ENCODE measurements at places on chromosomes 6 and 20.

DNA sequence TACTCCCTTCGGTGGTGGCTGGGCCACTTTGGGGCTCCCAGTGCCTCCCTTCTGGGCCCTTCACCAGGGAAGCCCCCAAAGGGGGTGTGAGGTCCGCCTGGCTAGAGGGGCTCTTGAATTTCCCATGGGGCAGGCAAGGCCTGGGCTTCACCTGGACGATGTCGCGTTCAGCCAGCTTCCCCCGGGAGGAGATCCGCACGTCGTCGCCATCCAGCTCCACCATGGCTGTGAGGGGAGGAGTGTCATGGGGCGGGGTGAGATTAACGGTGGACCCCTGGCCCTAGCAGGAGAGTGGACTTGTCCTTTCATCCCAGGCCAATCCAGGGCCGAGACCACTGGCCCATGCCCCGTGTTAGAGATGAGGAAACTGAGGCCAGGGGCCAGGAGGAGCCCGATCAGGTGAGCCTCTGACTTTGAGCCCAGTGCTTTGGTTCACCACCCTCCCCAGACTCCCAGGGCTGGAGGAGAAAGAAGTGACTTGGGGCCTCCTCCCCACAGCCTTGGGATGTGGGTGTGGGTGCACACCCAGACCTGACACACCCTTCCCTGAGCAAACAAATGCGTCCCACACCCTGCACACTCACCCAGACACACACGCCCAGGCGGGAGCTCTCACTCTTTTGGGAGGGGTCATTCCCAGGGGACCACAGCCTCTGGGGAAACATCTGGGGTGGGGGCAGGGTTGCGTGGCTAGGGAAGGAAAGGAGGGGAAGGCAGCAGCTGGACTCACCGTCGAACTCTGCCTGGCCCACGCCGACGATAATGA lies 46.1 kb downstream of the RAB44 start:
- DNase-seq, result no peak

DNA sequence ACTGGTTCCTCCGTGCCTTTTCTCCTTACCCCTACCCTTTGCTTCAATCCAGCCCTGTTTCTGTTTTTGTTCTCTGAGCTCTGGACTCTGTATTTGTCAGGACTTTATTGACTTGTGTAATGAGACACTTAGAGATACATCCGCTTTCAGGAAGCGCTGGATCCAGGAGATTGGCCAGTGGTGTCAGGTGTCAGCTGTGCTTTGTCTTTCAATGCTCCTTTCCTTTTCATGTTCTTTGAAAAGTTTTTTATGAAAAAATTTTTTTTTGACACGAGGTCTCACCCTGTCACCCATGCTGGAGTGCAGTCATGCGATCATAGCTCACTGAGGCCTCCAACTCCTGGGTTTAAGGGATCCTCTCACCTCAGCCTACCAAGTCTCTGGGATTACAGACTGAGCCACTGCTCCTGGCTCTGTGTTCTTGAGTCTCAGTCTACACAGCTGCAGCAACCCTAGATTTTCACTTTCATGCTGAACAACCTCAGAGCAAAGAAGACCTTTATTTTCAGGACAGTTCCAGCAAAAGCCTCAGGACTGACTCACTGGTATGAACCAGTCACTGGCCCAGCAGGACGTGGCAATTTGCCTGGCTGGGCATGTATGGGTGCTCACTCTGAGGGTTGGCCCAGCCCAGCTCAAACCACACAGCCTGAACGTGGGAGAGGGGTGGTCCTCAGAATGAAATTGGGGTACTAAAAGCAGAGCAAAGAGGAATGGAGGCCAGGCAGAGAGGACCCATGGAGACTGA lies 108.5 kb downstream of the DHX35 start:
- DNase-seq, result no peak

GRCh38 chr6:39344821-39345280 lies 22.3 kb upstream of the KCNK16 start:
- DNase-seq, result no peak

DNA sequence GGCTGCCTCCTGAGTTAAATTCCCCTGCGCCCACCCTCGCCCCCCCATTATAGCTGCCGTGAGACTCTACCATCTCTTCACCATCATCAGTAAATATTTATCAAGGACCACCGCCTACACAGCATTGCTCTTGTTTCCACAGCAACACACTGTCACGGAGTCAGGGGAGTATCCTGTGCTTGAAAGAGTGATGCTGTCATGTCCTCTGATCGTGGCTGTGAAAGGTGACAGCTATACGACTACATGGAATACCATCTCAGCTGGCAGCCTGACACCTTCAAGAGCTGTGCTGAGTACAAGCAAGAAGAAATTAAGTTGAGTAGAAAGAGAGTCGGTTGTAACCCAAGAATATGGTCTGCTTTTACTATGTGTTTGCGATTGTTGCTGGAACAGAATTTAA lies 3.4 kb downstream of the PTPRT start:
- DNase-seq, result no peak

- DNase-seq, result no peak
These were observed 349.1 kb upstream of the GJE1 start for GRCh38 chr6:141783585-141783984.

GRCh38 chr6:145483191-145483996 lies 251.9 kb downstream of the EPM2A start:
- DNase-seq, result no peak

- DNase-seq, result no peak
These were observed 1532.7 kb downstream of the HACE1 start for GRCh38 chr6:103326760-103327757.

DNA sequence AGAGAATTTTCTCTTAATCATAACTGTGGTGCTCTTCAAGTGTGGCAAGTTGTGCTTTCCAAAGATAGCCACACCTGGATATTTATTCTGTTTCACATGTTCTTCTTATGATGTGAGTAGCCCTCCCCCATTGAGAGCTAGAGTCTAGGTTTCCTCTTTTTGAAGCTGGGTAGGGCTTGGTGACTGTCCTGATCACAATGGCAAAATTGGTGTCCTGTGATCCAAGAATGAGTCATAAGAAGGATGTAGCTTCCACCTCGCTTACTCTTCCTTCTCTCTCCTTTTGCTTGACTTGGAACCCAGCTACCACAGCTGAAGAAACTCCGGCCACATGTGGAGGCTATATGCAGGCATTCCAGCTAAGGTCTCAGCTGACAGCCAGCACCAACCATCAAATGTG lies 7.4 kb upstream of the IGF2R start:
- no peak for DNase-seq

DNA sequence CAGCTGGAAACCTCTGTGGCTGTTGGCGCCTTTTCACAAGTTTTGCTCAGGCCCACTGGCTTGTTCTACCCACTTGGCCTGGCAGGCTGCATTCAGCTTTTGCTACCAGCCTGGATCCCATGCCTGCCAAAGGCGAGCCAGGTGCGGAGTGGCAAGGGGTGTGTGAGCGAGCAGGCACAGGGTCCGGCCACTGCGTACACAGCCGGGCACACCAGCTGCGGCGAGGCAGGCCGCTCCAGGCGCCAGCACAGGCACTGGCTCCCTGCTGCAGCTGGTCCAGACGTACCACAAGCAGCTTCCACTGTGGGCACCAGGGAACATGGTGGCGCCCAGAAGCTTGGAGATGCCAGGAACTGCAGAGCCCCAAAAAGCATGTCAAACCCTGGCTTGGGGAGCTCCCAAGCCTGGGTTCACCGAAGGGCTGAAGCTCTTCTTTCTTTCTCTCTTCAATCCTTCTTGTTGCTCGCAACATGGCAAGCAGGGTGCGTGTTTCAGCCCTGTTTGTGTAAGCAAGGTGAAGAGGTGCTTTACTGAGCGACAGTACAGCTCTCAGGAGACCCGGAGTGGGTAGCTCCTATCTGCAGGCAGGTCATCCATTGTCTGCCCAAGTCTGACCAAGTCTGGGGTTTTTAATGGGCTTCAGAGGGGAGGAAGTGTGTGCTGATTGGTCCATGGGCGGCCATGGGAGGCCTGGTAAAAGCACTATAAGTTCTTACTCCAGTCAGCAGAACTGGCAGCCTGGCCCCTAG lies 32.6 kb upstream of the GRM4 start:
- no peak for DNase-seq

- DNase-seq, result peak; percentile 31
These were observed 563 bp downstream of the MGME1 start for GRCh38 chr20:17969278-17969883.

GRCh38 chr6:16731478-16732051 lies 29.7 kb downstream of the ATXN1 start:
- peak; percentile 41 for DNase-seq

DNA sequence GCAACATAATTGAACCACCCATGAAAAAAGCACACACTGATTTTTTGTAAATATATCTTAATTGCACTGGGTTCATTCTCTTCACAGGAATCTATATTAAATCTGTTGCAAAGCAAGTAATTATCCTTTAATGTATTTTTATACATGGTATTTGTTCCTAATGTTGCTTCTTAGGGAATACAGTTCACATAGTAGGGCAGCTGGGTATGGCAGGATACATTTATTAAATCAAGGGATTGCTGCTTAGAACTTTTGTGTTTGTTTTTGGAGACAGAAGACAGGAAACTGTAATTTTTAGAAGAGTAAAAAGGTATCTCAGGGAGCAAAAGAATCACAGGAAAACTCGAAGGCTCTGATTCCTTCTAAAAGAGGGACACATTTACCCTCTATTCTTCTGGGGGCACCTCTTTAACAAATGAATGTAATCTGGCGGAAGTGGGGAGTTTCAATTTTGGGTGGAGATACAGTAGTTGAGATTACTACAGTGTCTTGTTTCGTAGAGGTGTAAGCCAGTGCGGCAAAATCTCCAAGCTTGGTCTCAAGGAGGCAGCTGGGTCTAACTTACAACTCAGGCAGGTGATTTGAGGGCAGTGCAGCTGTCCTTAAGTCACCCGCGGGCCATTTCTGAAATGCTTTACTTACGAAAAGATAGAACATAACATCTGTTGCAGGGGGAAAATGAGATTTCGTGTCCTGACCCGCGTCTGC lies 812 bp upstream of the SMIM13 start:
- DNase-seq, result no peak

DNA sequence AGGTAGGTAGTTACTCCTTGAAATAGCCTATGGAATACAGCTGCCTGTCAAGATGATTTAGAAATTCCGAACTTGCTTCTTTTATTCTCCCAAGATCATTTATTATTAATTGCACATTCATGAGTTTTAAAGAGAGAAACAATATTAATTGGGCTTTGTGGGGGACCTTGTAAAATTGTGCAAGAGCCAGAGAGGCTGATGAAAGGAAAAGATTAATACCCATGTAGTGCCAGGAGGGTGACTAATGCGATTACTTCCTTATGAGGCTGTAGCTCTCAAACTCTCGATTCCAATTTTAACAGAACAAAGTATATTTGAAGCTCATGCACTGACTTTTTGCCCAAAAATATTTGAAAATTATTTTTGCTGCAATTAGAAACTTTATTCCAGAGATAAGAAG lies 423.8 kb upstream of the ID4 start:
- DNase-seq, result no peak

- no peak for DNase-seq
These were observed 86.3 kb upstream of the IRAK1BP1 start for GRCh38 chr6:78781001-78781400.

DNA sequence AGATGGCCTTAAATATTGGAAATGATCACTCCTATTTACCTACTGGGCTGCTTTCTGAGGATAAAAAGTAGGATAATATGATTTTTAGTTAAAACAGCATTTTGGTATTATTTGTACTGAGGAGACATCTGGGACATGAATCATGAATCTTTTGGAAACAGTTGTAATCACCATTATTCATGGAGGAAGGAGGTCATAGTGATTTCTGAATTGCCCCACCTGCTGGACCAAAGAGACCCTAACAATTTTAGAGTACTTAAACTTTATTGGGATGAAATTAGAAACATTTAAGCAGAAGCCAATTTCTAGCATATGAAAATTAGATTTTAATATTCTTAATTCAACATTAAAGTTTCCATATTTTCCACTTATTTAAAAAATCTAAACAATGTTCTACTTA lies 108.4 kb upstream of the SIM1 start:
- no peak for DNase-seq

DNA sequence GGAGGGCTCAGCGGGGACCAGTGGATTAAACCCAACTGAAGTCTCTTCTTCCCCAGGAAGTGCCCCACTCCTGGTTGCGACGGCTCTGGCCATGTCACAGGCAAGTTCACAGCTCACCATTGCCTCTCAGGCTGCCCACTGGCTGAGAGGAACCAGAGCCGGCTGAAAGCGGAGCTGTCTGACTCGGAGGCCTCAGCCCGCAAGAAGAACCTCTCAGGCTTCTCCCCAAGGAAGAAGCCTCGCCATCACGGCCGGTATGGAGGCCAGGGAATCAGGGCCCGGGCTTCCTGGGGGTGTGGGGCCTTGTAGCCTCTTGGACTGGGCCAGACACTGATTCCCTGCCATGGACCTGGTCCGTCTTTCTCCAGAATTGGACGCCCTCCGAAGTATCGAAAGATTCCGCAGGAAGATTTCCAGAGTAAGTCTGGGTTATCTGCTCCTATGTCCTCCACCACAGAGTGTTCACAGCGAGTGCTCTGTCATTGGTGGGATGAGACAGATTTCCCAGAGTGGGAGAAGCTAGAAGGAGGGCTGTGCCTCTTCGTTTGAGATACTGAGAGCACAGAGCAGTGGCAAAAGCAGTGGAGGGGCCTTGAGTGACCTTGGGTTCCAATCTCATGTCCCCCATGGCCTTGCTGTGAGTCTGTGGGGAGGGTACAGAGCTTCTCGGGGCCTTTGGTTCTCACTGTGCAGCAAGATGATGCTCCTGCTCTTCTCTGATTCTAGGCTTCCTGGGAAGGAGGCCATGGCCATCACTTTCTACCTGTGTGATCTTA lies 22.6 kb upstream of the SGK2 start:
- no peak for DNase-seq

DNA sequence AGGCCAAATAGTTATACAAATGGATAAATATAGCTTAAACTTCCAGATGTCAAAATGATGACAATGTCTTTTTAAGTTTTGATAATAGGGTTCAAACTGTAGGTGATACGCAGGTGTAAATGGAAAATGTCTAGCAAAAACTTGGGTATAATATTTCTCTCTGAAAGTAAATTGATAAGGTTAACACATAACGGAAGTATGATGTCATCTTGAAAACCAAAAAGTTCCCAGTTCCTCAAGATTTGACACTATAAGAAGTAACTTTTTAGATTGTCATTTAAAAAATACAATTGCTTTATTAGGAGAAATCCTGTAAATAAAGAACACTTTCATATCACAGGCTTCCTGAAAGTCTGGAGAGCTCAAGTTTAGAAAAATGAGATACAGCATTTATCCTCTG lies 483.4 kb downstream of the FRK start:
- DNase-seq, result no peak

GRCh38 chr6:36949636-36950035 lies 4.9 kb upstream of the PI16 start:
- no peak for DNase-seq
